ENCODE measurements at places on chromosomes 13 and 19. TPM values are rescaled to one million over a fixed set of nuclear protein-coding genes. Genes with fewer than 3 reads are reported as not detected.

SIGLEC12 gene
- not detected for polyA plus RNA-seq

EBI3 gene
- polyA plus RNA-seq = not detected

OR10H3 gene
- not detected for polyA plus RNA-seq

ANGPTL8 gene
- polyA plus RNA-seq = not detected

JAK3 gene
- polyA plus RNA-seq = 0.04 TPM

SH2D3A gene
- not detected for polyA plus RNA-seq

GRIN2D gene
- 2.8 TPM for polyA plus RNA-seq

GPR12 gene
- 6.7 TPM for polyA plus RNA-seq

SIGLEC5 gene
- not detected for polyA plus RNA-seq

ZNF285 gene
- polyA plus RNA-seq = 47.1 TPM
